ENCODE measurements at places on chromosomes 4 and X.

- DNase-seq: no peak
These were observed 694.8 kb upstream of the INTU start for GRCh38 chr4:126937846-126938422.

DNA sequence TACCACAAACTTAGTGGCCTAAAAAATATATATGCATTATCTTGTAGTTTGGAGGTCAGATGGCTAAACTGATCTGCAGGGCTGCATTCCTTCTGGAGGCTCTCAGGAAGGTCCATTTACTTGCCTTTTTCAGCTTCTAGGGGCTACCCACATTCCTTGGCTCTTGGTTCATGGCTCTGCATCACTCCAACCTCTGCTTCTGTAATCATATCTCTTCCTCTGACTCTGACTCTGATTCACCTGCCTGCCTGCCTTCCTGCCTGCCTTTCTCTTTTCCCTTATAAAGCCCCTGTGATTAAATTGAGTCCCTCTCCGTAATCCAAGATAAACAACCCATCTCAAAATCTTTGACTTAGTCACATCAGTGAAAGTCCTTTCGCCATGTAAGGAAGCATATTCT, 25.0 kb upstream of the FRMPD4 start:
- no peak for DNase-seq

GRCh38 chrX:109774706-109775105, 41.6 kb upstream of the ACSL4 start:
- DNase-seq: no peak

- no peak for DNase-seq
These were observed 4.6 kb downstream of the RNF175 start for GRCh38 chr4:153755186-153755585.

DNA sequence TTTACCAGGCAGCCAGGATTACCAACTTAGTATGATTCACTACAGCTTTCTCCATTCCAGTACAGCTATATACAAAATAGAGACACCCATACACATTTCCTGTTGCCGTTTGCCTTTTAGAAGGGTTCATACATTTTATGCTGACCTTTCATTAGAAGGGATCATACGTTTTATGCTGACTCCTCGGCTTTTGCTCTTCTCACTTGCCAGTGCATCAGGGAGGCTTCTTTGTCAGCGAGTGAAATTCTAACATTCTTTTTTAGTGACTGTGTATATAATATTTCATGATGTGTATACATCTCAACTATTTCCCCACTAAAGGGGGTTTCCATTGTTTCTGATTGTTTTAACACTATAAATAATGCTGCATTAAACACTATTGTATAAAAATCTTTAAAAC, 552.6 kb downstream of the TRIML1 start:
- DNase-seq: no peak

DNA sequence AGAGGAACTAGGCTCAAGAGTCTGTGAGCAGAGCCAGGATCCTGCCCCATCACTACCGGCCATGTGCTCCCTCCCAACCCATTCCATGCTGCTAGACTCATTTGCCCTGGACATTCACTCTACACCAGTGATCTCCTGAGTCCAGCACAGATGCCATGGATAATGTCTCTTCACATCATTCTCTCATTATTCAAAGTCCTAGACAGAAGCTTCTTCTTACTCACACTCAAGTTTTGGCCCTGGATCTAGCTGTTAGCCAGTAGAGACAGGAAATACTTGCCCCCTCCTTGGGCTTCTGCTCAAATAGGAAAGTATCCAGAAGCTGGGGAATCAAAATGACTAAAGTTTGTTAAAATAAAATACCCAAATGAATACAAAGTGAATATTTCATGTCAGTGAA, 266.8 kb upstream of the LDB2 start:
- no peak for DNase-seq

DNA sequence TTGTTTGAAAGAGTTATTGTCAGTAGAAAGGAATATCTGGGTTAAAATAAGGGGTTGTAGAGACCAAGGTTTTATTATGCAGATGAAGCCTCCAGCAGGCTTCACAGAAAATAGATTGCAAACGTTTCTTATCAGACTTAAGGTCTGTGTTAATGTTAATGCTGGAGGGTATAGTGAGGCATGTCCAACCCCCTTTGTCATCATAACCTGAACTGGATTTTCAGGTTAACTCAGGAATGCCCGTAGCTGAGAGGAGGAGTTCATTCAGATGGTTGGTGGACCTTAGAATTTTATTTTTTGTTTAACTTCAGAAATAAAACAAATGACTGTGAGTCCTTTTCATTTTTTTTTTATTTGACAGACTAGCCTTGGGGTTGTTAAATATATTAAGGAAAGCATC, 354.1 kb downstream of the GPM6A start:
- DNase-seq: no peak

GRCh38 chrX:44352758-44353157, 9.3 kb upstream of the EFHC2 start:
- DNase-seq: no peak

- DNase-seq: peak; percentile 38
These were observed 68.2 kb downstream of the ARHGAP10 start for GRCh38 chr4:147799986-147800555.

- no peak for DNase-seq
These were observed 608.6 kb upstream of the AADAT start for GRCh38 chr4:170698334-170698733.

- DNase-seq: no peak
These were observed 43.8 kb downstream of the TNIP2 start for GRCh38 chr4:2712261-2712842.

DNA sequence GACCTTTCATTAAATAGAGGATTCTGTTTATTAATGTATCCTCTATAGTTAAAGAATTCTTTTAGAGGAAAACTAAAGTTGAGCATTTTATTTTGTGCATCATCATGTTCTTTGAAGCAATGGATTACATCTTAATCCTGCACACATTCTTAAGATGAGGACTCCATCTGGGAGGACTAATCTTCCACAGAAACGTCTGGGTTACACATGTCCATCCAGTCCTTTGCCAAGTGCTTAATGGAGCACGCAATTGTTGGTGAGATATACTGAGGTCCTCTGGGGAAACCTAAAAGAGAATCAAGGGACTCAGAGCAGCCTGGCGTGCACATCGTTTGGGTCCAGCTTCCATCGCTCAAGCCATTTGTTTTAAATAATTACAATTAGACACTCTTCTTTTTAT, 115.1 kb upstream of the SFRP2 start:
- no peak for DNase-seq

- no peak for DNase-seq
These were observed 4.2 kb upstream of the SLC9A6 start for GRCh38 chrX:135981010-135981409.

DNA sequence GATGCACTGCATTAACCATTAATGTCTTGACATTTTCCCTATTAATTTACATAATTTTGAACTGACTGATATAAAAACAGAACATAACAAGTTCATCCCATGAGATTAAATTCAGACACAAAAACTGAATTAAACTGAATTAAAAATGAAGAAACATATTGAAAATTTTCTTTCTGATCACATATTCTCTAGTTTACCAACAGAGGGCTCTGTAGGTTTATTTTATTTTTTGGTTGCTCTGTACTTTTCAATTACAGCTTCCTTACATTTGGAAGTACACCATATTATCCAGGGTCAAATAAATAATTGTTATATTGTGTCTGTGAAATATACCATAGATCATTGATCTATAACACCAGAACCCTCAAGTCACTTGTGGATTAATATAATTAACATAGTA, 27.3 kb upstream of the CT83 start:
- DNase-seq: no peak

DNA sequence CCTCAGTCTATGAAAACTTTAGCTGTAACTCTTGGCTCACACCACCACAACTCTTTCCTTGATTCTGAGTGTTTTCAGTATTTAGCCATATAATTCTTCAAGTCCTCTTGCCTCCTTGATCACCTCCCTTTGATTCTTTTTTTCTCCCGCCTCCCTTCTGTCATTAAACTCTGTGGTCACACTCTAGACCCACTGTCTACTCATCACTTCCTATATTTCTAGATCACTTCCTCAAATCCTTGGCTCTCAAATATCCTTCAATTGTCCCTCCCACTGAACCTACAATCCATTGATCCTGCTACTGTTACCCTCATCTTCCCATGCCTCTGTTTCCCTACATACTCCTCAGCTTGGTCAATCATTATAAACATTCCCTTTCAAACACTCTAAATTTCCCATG, 12.4 kb upstream of the CXXC4 start:
- no peak for DNase-seq

GRCh38 chrX:21973321-21974010, 33.0 kb downstream of the SMS start:
- DNase-seq: no peak

GRCh38 chrX:83077606-83078005, 430.5 kb upstream of the POU3F4 start:
- no peak for DNase-seq

GRCh38 chr4:55121246-55121645, 4.1 kb downstream of the KDR start:
- no peak for DNase-seq

GRCh38 chr4:79922011-79922410, 151.0 kb downstream of the ANTXR2 start:
- no peak for DNase-seq

GRCh38 chrX:154437971-154438893, 1.3 kb downstream of the GDI1 start:
- DNase-seq: no peak

DNA sequence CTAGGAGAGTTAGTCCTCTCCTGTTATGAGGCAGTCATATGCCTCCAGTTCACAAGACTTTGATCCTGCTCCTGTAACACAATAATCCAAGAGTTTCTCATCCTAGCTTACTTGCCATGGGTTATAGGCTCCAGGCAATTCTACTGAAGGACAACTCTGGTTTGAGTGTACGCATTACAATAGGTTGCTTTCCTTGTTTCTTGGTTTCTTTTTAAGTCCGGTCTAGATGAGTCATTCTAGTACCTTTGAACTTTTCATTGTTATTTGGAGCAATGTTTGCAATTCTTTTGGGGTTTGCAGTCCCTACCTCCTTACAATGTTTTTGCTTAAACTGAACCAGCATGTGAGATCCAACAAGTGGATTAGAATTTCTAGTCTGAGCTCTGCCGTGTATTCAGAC, 109.1 kb downstream of the ANAPC4 start:
- DNase-seq: no peak

- DNase-seq: no peak
These were observed 50.5 kb downstream of the CXCL1 start for GRCh38 chr4:73919691-73920090.

DNA sequence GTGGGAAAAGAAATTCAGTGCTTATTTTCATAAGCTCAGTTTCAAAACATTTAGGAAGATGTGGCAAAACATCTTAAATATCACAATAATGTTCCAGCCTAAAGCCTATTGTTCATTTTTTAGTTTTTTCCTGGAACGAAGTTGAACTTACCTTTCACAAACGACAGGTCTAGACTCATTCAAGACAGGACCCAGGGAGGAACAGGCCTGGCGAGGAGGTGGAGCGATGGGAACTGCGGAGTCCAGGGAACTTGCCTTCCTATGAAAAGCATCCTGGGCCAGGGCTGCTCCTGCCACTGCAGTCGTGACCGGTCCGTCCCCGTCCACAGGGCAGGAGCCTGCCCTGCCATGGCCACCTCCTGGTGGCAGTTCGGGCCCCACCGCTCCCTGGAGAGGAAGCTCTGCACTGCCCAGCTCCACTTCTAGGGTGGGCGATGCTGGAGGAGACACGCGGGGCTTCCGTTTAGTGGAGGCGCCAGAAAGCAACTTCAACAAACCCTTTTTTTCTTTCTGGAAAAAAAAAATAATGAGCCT, 96.7 kb upstream of the CBR4 start:
- no peak for DNase-seq

GRCh38 chr4:4417886-4418285, 31.0 kb downstream of the NSG1 start:
- no peak for DNase-seq

GRCh38 chr4:7398104-7398423, 36.7 kb downstream of the PSAPL1 start:
- no peak for DNase-seq

- DNase-seq: no peak
These were observed 353.6 kb downstream of the TRIML1 start for GRCh38 chr4:188492886-188493285.

DNA sequence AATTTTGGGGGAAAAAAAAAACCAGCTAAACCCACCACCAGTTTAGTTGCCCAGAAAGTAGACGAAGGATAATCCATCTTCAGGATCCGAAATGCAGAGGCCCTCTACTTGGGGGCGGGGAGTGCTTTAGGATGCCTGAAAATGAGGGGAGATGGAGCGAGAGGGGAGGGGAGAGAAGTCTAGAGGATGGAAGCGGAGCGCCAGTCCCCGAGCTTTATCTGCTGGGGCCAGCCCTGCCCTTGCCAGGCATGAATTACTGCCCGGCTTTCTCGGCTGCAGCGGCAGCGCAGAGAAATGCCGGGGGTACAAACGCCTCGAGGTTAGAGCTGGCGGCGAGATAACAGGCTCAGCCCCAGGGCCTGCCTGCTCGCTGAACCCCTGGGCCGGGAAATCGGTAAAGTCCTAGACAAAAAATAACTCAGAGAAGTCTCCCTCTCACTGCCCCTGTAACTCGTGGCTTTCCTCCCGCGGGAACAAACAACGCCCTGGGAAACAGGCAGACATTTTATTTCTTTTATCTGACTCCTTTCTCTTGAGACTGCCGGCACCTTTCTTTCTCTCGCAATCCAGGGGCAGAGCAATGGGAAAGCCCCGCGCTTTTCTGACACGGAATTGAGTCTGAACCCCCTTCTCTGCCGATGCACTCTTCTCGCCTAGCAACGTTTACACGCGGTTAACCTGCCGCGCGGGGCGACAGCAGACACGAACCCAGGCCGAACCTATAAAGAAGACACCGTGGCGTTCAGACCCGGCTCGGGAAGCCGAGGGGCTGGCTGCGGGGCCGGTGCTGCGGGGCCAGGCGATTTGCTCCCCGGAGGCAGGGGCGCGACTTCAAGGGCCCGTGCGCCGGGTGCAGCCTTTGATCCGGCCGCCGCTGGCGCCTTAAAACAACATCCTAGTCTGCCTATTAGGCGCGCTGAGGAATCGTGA, 3.1 kb upstream of the MSX1 start:
- DNase-seq: peak; percentile 55

DNA sequence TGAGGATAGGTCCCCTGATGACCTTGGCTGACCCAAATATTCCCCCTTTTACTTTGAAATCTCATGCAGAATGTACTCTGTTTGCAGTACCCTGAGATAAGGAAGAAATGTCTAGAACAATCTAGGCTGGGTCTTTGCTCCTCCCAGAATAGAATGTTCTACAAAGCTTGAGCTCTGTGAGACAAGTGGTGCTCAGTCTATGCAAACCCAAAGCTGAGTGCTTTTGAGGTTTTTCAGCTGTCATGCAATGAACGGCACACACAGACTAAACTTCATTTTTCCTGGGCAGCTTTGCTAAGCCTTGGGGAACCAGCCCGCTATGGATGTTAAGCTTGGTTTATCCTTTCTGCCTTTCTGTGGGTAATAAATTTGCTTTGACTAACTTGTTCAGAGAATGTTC, 513.6 kb downstream of the FAT4 start:
- DNase-seq: no peak

Measured in stimulated activated effector memory CD8-positive, alpha-beta T cell treated with anti-CD3 and anti-CD28 coated beads, Interleukin-12 subunit alpha, Interleukin-12 subunit beta, amount 100 ng/mL, for 72 hours (primary cell).